ENCODE measurements at places on chromosomes 7 and 10. TPM values are rescaled to one million over a fixed set of nuclear protein-coding genes. Genes with fewer than 3 reads are reported as not detected.

DNA sequence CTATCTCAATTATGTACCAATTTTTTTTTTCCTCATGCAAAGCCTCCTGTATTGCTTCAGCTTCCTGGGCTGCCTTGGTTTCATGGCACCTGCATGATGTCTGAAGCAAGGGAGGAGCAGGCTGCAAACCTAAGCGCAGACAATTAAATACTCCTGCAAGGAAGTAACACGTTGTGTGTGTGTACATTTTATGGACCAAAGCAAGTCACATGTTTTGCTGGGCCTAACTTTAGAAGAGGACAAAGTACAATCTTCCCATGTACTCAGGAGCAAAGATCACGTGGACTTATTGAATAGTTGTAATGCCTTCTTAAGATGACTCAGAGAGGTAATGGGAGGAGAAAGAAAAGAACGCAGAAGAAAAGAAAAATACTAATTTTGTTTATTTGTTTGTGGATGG lies 944.0 kb upstream of the C7orf33 start:
- no peak for DNase-seq

DNA sequence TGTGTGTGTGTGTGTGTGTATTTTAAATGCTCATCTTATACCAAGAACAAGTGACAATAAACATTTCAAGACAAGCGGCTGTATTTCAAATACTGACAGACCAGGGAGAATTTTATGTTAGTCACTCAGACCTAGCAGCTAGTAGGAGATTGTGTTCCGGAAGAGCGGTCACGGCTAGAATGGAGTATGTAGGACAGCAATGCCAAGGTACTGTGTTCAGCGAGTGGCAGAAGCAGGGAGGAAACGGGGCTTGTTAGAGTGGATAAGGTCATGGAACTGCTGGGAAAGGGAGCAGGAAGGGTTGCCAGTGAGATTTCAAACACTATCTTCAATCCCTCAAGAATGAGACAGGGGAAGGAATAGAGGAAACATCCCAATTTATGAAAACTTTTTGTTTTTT lies 260.5 kb upstream of the PITRM1 start:
- no peak for DNase-seq

Gene ADCY1
- 0.05 TPM for total RNA-seq

Gene DKK1
- total RNA-seq, result 0.30 TPM

DNA sequence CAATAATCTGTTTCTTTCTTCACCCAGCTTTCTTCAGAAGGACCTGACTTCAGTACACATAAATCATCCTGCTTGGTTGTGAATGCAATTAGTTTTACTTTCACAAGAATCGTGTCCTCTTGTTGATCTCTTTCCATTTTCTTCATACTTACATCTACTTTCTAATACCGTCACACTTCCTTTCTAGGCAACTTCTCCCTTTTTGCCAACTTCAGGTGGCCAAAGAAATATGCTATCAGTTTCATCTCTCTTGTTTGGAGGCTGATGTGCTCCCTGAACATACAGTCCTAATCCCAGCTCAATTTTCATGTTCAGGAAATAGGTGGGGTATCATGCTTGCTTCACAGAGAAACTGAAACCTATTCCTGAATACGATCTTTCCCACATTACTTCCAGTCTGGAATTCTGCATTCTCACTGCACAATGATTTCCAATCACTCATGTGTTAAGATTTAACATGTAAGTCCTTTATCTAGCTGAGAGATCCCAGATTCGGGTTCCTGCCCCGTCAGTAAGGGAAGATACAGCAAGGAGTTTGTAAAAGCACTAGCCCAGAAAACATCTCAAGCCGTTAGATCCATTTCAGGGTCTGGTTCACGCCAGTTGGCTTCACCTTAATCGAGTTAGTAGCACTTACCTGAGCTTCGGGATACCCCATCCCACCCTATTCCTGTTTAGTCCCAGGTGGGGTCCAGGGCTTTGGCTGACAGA lies 994 bp downstream of the SLC25A28 start:
- no peak for DNase-seq

GRCh38 chr7:71385330-71385729 lies 253.4 kb downstream of the GALNT17 start:
- DNase-seq, result no peak

DNA sequence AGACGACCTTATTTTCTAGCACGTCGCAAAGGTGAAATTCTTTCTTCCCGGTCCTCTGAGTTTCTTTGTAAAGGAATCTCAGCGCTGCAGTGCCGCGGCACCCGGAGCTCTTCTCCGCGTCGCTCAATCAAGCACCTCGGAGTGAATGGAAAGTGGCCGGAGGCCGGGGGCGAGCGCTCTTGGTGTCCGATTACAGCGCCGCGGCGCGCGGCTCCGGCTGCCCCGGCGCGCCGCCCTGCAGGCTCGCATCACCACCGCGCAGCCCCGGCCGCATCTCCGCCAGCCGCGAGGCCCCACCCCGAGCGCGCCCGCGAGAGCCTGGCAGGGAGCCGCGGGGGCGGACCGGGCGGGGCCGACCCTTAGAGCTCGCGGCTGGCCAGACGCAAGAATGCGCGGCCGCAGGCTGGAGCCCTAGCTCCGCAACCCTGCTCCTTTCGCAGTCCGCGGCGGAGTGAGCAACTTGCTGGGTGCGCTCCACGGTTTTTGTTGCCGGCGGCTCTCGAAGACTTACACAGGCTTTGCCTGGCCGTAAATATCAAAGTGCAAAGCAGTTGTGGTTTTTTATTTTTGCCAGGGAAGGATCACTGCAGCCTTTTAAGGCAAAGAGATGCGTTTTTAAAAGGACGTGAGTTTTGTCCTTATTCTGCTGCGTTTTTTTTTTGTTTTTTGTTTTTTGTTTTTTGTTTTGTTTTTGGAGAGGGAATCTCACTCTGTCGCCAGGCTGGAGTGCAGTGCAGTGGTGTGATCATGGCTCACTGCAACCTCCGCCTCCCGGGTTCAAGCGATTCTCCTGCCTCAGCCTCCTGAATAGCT lies at the start of gene SEMA3C:
Gene SEMA3C (minus strand): TSS at position 143 of the 813 bp plus-strand sequence. CDS start 2,270 bp downstream, outside the sequence.
- DNase-seq, result no peak

GRCh38 chr10:71234004-71234894 lies 21.9 kb downstream of the UNC5B start:
- no peak for DNase-seq

- no peak for DNase-seq
Measured at GRCh38 chr7:28487487-28487886, 75.2 kb downstream of the CREB5 start.

DNA sequence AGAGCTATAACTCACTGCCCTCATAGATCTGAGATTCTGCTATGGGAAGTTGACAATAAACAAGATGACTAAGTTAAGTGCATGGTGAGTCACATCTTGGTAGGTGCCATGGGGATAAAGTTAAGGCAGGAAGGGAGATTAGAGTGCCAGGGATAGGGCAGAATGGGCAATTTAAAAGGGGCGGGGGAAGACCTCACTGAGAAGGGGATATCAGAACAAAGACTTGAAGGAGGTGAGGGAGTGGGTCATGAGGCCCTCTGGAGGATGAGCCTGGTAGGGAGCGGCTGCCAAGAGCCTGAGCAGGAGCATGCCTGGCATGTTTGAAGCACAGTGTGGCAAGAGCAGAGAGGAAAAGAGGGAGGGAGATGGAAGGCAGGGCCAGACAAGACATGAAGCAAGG lies 34.8 kb upstream of the INMT start:
- DNase-seq, result no peak

Gene RARRES2
- 1.2 TPM for total RNA-seq
